ENCODE measurements at places on chromosomes 16 and 17. TPM values are rescaled to one million over a fixed set of nuclear protein-coding genes. Genes with fewer than 3 reads are reported as not detected.
A peak's percentile ranks its signal among the peaks of the same experiment; 100 is the strongest.

TBX6 gene
- 2.8 TPM for total RNA-seq

RRAD gene
- not detected for total RNA-seq

TOP2A gene
- total RNA-seq = 291 TPM

ASGR2 gene
- not detected for total RNA-seq

DNA sequence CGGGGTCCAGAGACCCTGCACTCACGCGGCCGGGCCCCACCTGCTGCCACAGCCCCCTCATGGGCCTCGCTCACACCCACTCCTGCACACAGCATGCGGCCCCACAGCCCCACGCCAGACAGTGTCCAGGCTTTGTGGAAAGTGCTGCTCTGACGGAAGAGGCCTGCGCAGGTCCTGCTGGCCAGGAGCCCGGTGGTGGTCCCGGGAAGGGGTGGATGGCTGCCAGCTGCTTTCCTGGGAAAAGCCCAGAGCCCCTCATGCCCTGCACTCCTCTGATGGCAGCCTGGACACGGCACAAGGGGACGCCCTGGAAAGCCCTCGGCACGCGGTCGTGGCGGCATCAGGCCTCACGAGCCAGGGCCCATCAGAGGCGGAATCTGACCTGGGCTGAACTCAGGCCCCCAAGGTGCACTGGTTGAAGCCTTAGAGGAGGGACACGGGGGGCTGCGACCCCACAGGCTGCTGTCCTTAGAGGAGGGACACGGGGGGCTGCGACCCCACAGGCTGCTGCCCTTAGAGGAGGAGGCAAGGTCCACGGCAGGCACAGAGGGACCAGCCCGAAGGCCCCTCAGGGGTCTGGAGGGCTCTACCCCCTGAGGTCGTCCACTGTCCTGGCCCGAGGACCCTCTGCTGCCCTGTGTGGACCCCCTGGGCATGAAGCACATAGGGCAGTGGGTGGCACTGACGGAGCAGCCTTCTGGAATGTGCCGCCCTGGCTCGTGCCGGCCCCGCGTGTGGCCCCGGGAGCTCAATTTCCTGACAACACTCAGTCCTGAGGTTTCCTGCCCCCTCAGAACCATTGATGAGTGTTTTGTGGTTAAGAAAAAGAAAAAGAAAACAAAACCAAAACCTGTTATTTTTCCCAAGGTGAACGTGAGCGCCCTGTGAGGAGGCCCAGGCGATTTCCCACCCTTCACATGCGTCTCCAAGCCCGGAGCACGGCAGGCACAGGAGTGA, 22.1 kb downstream of the SOX8 start:
- no peak for DNase-seq

GRCh38 chr17:60888812-60889709, 211.4 kb downstream of the BCAS3 start:
- DNase-seq = no peak

DNA sequence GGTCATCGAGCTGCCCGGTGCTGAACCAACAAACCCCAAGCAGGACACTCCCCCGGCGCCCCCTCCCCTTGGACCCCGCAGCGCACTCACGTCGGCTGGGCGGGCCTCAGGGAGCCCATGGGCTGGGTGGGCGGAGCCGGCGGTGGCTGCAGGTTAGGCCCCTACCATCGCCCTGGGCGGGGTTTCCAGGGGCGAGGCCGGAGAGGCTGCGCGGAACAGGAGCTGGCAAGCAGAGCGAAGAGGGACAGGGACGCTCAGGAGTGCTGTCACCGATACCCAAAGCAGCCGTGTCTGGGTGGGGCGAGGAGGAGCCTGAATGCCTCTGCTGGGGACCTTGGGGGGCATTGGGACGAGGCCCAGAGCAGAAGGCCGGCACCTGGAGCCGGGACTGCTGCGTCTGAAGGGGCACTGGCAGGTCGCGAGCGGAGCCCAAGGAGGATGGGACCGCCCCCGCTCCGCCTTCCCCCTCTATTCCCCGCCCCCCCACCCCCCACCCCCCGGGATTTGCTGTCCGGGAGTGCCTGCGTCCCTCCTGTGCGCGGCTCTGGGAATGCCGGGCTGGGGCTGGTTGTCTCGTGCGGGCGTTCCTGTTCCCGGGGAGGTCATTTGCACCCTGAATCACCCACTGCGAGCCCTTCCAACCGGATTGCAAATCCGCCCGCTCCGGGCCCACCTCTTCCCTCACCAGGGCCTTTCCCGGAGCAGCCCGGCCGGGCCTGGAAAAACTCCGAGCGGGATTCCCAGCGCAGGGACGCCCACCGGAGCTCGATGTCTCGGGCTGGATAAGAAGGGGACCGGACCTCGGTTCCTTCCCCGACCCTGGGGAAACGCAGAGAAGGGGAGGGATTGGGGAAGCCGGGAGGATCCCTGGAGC, 902 bp downstream of the ARHGAP27 start:
- DNase-seq = peak; percentile 95

DNA sequence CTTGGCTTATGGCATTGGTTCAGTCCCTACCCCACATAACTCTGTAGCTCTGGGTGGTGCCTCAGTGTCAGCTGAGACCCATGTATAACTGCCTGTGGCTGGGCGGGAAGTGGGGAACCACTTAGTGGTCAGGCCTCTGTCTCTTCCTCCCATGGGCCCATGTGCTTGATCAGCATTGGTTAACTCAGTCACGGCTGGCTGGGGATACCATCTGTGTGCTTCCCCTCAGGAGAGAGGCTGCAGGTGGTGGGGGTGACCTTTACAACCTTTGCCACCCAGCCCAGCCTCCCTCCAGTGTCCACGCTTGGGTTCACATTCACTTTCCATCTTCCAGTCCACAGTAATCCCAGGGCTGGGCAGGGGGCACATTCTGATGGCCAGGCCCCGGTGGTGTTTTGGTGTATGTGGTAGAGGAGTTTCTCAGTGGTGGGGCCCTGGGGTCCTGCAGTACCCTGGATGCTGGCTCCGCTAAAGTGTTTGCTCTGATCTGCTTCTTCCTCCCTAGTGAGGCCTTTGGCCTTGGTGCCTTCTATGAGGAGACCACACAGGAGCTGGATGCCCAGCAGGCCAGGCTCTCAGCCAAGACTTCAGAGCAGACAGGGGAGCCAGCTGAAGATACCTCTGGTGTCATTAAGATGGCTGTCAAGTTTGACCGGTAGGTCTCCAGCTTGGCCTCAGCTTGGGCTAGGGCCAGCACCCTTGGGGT, 10.2 kb upstream of the NFATC3 start:
- no peak for DNase-seq

DNA sequence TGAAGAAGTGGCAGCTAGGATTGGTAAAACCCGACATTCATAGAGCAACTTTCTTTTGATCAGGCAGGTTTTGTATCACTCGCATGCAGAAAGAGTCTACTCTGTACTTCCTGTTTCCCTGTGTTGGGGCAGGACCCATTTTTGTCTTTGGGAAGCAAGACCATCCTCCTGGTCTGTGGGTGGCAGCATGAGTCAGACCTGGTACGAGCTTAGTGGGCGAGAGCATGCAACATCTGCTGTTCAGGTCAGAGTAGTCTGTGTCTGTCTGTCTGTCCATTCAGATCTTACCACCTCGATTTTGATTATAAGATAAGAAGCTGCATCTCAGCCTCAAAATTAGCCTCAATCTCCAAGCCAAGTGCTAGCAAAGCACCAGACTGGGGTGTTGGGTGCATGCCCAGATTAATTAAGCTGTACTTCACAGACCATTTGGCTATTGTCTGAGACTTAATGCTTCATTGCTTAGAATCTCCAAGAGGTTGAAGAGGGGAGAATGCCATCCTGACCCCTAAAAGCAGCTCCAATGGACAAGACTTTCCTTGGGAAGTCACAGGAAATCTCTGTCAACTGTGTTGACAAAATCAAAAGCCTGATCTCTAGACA, 110.9 kb downstream of the XYLT1 start:
- no peak for DNase-seq

DNA sequence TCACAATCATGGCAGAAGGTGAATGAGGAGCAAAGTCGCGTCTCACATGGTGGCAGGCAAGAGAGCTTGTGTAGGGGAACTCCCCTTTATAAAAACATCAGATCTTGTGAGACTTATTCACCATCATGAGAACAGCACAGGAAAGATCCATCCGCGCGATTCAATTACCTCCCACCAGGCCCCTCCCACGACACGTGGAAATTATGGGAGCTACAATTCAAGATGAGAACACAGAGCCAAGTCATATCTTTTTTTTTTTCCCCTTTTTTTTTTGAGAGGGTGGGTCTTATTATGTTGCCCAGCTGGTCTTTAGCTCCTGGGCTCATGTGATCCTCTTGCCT, 60.0 kb downstream of the RPTOR start:
- no peak for DNase-seq

- DNase-seq = no peak
Measured at GRCh38 chr17:28573521-28573920, 2.2 kb upstream of the PIGS start.

- DNase-seq = no peak
Measured at GRCh38 chr17:73549841-73550430, 94.3 kb downstream of the SDK2 start.

DNA sequence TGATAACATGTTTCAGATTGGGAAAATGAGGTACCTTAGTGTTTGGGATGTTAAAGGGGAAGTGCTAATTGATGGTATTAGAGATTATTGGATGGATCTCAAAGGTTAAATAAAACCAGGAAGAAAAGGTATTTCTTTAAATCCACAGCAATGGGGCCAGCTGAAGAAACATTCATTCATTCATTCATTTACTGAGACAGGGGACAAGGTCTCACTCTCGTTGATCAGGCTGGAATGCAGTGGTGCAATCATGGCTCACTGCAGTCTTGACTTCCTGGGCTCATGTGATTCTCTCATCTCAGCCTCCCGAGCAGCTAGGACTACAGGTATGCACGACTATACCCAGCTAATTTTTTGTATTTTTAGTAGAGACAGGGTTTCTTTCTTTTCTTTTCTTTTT, 19.8 kb downstream of the EARS2 start:
- no peak for DNase-seq

- no peak for DNase-seq
Measured at GRCh38 chr16:1909561-1910231, 8.5 kb downstream of the HS3ST6 start.

DNA sequence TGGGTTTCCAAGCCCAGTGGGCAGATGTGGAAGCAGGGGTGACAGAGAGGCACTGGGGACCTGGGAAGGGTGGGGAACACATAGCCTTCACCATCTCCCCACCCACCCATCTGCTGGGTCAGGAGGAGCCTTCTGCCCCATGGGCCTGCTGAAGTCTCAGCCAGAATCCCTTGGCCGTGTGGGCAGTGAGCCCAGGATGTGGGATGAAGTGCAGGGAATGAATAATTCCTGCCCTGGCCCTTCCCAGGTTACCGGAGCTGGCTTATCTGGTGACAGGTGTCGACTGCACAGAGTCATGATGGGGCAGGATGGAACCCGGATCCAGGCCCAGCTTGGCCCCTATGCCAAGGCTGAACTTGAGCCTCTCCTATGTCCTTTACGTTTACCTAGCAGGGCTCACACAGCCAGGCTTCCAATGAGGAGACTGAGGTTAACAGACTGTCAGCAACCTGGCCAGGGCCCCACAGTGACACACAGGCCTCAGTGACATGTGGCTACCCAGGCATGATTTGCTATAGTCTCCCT, 17.5 kb downstream of the ATP2A3 start:
- no peak for DNase-seq

- no peak for DNase-seq
Measured at GRCh38 chr16:84271866-84272265, 22.8 kb upstream of the WFDC1 start.

- no peak for DNase-seq
Measured at GRCh38 chr17:40349895-40350688, 14.4 kb downstream of the GJD3 start.

GRCh38 chr16:46789499-46790414, 41.2 kb downstream of the C16orf87 start:
- peak; percentile 44 for DNase-seq

DNA sequence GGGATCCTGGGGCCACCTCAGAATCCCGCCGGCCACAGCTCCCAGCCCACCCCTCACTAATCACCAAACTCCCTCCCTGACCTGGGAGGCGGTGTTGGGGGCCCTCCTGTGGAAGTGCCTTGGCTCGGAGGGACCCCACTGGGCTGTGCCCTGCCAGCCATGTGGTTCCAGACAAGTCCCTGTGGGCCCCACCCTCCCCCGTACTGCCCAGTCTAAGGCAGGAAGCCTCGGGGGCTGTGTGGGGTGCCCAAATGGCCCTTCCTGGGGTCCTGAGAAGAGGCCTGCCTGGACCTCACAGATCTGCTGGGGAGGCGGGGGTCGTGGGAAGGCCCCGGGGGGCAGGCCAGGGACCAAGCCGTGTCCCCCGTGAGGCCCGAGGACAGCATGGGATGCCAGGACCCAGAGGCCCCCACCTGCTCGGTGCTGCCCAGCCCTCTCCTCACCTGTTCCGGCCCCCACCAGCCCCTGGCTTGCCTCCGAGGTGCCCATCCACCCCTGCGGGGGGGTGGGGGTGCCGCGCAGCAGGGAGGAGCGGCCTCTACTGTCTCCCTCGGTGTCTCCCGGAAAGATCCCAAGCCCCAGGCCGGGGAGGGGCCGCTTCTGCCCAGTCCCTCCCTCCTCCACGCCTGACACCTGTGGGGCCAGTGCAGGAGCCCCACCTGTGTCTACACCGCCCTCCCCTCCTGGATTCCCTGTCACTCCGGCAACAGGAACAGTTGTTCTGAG, 9.3 kb upstream of the KREMEN2 start:
- DNase-seq = no peak

- no peak for DNase-seq
Measured at GRCh38 chr17:55580596-55581133, 69.4 kb upstream of the SMIM36 start.

- DNase-seq = peak; percentile 66
Measured at GRCh38 chr17:38352245-38353085, 821 bp downstream of the SOCS7 start.

DNA sequence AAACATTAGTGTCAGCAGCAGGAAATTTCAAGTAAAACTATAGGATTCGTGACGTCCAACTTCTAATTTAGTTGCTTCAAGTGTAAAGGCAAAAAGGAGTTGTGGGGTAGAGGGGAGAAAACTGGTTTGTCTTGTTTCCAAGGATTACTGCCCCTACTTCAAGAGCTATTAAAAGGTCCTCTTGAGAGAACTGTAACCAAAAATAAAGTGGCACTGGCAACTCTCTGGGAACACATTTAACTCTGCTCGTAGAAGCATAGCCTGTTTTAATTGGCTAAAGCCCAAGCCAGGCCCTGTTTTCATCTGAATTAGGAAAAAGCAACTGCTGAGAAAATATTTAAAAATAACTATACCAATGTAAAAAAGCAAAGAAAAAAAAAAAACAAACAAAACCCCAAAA, 51.8 kb upstream of the AKAP1 start:
- DNase-seq = no peak

GRCh38 chr17:16406742-16407674, 8.4 kb upstream of the TRPV2 start:
- peak; percentile 88 for DNase-seq

DNA sequence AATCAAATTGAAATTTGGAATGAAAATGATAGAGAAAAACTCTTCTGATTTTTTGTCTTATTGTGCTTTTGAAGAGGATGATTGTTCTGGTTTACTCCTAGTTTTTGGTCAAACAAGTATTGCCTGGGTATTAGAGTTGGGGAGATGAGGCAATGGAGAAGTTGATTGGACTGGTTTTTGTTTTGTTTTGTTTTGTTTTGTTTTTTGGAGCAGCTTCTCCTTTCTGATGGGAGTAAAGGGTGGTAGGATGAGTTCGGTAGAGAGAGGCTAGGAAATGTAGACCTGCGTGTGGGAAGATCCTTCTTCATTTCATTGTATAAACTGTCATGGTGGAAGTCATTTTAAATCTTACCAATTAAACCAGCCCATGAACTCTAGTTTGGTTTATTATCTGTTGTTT, 17.7 kb downstream of the ATP6V0A1 start:
- DNase-seq = no peak

GRCh38 chr17:50833510-50834428, 1.6 kb upstream of the WFIKKN2 start:
- DNase-seq = no peak

GRCh38 chr16:50626868-50627267, 54.2 kb downstream of the SNX20 start:
- DNase-seq = no peak

- DNase-seq = no peak
Measured at GRCh38 chr17:78883089-78883532, 19.9 kb downstream of the CEP295NL start.
